Tibial nerve (tissue), 4 donors: ENCODE measurements at places on chromosomes 11 and 22. TPM values are rescaled to one million over a fixed set of nuclear protein-coding genes. Genes with fewer than 3 reads are reported as not detected.

DNA sequence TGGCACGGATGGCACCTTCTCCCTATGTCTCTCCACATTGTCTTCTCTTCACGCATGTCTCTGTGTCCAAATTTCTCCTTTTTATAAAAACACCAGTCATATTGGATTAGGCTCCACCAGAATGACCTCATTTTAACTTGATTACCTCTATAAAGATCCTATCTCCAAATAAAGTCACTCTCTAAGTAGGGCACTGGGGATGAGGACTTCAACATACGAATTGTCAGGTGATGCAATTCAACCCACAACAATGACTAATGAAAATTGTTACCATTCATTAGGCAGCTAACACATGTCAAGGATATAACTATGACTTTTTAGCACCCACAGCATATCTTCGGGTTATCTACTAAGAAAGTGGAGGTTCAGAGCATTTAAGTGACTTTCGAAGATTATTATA is 55.5 kb upstream of the USP47 start:
- no peaks in the 10 kb centered on the region for H3K27me3 ChIP-seq
- H3K36me3 ChIP-seq, result no peaks in the 10 kb centered on the region
- no peak for DNase-seq

GRCh38 chr11:36235750-36236149 is 53.5 kb downstream of the COMMD9 start:
- no peak for DNase-seq
- no peak overlapping the region for H3K4me3 ChIP-seq
- no peaks in the 10 kb centered on the region for H3K36me3 ChIP-seq
- H3K4me1 ChIP-seq, result no peaks in the 10 kb centered on the region

GRCh38 chr11:108253176-108253575 is 30.3 kb downstream of the ATM start:
- no peaks in the 10 kb centered on the region for H3K27me3 ChIP-seq
- H3K27ac ChIP-seq, result no peak overlapping the region
- DNase-seq, result no peak
- H3K36me3 ChIP-seq, result peaks cover 93% of the 10 kb centered on the region
- H3K4me3 ChIP-seq, result no peak overlapping the region

DNA sequence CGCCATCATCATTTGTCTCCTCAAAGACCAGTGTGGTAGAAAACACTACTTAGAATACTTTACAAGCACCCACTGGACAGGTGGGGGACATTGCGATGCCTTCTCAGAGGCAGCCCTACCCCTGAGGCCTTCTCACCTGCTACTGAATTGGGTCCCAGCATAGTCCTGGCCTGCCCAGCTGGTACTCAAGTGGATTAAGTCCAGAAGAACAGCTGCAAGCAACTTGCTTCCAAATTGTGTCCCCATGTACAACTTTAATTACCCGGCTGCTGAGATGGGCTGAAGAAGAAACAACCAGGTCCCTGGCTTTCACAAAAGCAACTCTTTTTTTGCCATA is 12.3 kb downstream of the ABTB2 start:
- H3K27me3 ChIP-seq, result no peaks in the 10 kb centered on the region
- no peaks in the 10 kb centered on the region for H3K36me3 ChIP-seq
- no peak for DNase-seq
- no peak overlapping the region for H3K27ac ChIP-seq
- no peak overlapping the region for H3K4me3 ChIP-seq

Gene PAK1
- total RNA-seq, result 13.9 TPM
